T-cell (primary cell): ENCODE measurements at places on chromosomes 3 and 15.

DNA sequence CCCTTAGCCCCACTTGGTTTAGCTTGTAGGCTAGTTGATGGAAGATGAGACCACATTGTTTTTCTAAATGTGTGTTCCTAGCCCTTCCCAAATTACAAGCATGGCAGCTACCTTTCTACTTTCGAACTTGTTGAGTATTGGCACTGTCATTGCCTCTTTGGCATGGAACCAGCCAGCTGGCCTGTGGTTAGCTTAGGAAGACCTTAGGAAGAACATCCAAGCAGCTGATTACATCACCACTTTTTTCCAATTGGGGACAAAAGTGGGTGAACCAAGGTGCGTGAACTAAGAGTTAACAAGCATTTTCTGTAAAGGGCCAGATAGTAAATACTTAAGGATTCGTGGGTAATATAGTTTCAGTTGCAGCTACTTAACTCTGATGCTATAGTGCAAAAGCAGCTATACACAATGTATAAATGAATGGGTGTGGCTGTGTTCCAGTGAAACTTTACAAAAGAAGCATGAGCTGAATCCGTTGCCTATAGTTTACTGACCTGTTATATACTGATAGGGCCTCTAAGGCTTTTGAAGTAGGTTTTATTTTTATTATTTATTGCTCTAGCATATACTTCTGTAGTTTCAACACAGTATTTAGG is 8.5 kb downstream of the KLHL18 start:
- DNase-seq = no peak

DNA sequence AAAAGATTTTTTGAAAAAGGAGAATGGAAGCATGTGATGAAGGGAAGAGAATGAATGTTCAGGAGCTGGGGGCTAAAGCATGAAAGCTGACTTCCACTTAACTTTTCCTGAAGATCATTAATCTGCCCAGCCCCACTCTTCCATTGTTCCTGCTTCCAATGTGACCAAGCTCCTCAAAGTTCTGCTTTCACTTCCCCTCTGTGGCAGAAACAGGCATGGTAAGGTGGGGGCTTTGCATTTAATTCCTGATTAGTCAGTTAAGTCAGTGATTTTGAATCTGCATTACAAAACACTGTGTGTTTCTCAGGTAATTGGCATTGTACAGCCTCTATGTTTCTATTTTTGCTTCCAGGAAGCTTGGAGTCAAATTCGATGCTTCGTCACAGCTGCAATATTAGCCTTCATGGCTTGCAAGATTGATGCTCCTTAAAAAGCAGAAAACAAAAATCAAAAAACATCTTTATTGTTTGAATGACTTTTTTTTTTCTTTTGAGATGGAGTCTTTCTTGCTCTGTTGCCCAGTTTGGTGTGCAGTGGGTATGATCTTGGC is 7.3 kb upstream of the TM6SF1 start:
- no peak for DNase-seq

- no peak for DNase-seq
Observed at GRCh38 chr3:143849854-143850549, 1.7 kb upstream of the SLC9A9 start.

DNA sequence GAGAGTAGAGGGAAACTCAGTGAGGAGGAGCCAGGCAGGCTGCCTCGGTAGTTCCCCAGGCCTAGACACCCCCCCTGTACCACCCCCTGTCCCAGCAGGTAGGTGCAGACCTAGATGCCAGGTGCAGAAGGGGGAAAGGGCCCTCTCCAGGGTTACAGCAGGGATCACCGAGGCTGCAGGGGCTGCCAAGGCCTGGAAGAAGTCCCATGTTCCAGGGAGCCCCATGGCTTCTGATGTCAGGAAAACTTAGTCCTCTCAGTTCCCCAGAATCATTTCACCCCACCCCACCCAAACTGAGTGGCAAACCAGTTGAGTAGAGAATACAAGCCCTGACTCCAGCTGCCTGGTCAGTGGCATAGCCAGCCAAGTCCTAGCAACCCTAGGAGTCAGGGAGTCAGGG is 7.4 kb upstream of the SEMA3B start:
- DNase-seq = no peak

GRCh38 chr3:190865828-190866227 is 3.3 kb upstream of the GMNC start:
- no peak for DNase-seq
